ENCODE measurements at places on chromosomes 1 and 21.

DNA sequence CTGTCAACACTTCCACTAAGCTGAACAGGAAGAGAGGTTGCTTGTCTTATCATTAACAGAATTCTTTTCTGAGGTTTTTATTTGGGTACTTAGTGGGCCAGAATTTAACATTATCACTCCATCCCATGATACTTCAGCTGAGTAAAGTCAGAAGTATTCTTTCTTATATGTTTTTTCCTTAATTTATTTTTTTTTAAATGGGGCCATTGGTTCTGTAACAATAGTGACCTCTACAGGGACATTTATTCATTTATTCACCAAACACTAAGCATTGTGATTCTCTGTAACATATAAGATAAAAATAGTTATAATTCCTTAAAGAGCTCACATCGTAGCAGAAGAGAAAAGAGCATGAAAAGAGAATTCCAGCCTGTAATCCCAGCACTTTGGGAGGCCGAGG, 9.8 kb downstream of the GREM2 start:
- DNase-seq, result no peak

DNA sequence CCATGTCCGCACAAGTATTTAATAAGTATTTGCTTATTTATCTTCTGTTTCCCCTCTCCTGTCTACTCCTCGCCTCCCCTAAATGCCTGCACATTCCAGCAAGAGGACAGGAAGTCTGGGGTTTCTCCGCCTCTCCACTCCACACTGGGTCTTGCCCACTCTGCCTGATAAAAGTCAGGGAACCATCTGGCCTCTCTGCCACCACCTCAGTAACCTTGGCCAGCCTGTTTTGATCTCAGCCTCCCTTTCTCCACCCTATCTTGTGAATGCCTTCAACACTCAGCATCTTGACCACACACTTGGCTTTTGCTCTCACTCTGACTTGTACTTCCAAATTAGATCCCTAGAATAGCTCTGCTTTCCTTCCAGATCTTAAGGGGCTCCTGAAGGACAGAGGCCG, 165.3 kb upstream of the UBE2U start:
- no peak for DNase-seq

GRCh38 chr1:81679942-81680341, 120.8 kb upstream of the ADGRL2 start:
- DNase-seq, result no peak

DNA sequence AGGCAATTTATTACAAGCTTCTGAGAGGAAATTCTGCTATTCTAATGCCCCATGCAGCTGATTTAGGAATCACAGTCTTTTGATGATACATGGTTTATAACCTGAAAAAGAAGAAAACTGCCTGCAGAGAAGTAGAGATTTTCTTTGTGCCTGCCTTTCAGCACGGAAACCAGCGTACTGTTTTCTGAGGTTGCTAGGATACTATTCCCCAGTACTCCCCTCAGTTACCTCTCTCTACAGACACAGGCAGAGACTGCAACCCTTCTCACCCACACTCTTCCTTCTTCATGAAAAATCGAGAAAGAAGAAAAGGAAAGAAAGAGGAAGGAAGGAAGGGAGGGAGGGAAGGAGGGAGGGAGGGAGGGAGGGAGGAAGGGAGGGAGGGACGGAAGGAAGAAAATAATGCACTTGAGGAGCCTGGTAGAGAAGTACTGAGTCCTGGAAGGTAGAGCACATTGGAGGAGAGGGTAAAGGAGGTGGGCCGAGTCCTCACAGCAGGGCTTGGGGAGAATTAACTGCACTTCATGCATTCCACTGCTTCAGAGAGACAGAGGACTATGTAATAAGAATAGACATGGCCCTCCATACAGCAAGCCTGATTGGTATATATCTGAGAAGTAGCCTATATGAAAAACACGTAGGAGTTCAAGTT, 21.9 kb downstream of the RGS2 start:
- DNase-seq, result no peak

DNA sequence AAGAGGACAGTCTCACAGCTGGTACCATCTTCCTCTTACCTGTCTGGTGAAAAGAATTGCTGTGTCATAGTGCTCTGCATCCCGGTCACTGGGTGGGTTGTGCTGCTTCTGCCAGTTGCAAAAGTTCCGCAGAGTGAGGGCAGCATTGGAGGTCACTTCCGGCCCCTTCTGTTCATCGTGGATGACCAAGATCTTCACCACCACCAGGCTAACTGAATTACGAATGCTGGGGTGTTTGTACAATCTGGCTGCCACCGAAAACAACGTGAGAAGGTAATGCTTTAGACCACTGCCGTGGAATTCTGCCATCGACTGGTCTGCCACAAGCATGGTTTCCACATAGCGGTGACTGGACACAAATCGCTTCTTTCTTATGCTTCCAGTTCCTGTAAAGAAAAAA, 2.9 kb downstream of the ADAMTS1 start:
- DNase-seq, result no peak

DNA sequence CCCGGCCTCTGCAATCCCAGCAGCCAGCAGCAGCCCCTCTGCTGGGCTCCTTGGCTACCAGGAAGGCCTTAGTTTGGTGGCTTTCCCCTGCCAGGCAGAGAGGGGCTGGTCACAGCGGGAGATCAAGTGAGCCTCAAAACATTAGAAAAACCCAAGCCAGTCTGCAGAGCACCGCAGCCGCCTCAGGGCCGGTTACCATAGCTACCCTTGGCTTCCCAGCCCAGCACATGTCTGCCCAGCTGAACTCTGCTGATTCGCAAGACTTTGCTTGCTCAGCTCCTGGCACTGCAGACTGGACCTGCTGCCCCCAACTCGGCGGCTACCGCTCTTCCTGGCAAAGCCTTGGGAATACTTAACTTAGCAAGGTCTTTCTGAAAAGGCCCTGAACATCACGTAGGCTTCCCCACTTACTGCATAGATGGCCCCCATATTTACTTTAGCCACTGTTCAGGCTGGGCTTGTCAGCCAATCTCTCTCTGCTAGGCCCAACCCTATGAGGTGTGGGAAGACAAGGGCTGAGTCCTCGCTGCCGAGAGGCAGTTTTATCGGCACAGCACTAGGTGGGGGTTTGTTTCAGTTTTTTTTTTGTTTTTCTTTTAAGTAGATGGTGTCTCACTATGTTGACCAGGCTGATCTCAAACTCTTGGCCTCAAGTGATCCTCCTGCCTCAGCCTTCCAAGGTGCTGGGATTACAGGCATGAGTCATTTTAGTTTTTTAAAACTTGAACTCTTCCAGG, 28.6 kb upstream of the PLEKHG5 start:
- peak; percentile 47 for DNase-seq

DNA sequence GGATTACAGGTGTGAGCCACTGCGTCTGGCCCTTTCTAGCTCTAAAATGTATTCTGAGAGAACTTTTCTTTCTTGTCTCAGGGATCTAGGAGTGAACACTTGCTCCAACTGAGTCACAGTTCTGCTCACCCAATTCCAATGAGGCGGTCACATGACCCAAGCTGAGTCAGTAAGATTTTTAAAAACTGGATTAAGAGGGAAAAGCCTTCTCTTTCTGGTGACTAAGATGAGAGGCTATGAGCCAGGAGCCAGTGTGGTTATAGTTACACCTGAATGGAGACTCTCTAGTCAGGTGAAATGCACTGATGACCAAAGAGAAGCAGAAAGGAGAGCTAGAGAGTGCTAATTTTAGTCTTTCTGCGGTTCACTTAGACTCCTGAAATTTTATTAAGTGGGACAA, 9.5 kb upstream of the DEPDC1 start:
- no peak for DNase-seq

- no peak for DNase-seq
Measured at GRCh38 chr1:214476986-214477870, 74.2 kb downstream of the PTPN14 start.

DNA sequence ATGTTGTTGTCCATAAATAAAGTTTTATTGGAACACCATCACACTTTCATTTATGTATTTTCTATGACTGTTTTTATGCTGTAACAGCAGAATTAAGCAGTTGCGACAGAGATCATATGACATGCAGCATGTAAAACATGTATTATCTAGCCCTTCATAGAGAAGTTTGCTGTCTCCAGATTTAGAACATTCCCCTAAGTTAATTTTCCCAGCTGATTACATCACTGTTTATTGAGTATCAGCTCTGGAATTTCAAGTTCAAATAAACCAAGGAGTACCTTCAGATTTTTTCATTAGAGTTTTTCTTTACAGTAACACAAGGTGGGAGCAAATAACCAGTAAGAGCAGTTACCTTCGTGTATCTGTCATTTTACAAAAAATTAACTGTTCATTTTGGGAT, 792.8 kb downstream of the USP25 start:
- no peak for DNase-seq

GRCh38 chr1:41847733-41848132, 71.0 kb downstream of the HIVEP3 start:
- DNase-seq, result no peak

GRCh38 chr1:246001142-246001836, 505.8 kb downstream of the SMYD3 start:
- DNase-seq, result no peak

- no peak for DNase-seq
Measured at GRCh38 chr1:27632387-27633297, 2.3 kb downstream of the FGR start.

GRCh38 chr1:107122225-107122624, 18.6 kb upstream of the NTNG1 start:
- no peak for DNase-seq

DNA sequence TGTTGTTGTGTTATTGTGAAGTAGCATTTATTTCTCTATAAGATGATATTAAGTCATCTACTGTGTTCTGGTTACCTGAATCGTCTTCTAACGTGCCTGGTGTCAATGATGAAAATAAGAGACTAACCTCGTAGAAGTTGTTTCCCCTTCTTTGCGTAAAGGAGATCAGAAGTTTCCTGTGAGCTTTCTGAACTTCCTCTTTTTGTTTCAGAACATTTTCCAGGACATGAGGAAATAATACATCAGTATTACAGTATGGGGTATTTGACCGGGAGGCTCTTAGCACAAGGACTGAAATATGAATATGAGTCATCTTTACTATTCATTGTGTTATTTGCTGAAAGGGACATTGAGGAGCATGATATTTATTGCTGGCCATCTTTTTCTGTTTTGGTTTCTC, 1.3 kb downstream of the ST6GALNAC3 start:
- DNase-seq, result no peak

GRCh38 chr1:92728697-92729096, 56.2 kb downstream of the EVI5 start:
- no peak for DNase-seq

DNA sequence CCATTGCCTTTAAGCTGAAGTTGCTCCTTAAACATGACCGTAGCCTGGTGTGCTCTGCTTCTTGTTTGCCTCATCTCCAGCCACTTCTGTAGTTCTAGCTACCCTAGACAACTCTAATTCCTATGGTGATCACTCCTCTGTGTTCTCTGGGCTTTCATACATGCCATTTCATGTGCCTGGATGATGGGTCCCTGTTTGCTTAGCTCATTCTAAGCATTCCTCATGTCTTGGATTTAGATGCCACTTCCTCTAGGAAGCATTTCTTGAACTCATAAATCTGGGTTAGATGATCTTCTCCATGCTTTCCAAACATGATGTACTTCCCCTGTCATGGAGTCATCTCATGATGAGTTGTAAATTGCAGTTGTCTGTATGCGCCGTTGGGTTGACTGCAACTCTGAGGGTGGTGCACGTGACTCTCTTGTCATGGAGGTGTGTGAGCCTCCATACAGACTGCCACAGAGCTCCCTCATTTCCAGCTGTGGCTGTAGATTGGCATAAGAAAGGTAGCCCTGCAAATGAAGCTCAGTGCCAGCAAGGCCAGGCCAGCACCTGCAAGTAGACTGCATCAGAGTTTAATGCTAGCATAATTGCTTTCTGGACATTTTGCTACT, 77.2 kb downstream of the LAMC1 start:
- DNase-seq, result no peak

- peak; percentile 7 for DNase-seq
Measured at GRCh38 chr21:36419996-36420395, 34.8 kb downstream of the CHAF1B start.
